ENCODE measurements at places on chromosomes 5 and 9. TPM values are rescaled to one million over a fixed set of nuclear protein-coding genes. Genes with fewer than 3 reads are reported as not detected.

Gene ZBTB34
- total RNA-seq: 6.0 TPM

Gene PPP3R2
- total RNA-seq: not detected

Gene FAM81B
- total RNA-seq: 6.8 TPM

Gene LTC4S
- total RNA-seq: 17.3 TPM

Gene GRM6
- not detected for total RNA-seq

Gene ALDH7A1
- total RNA-seq: 50.3 TPM

All from right cardiac atrium (tissue), 5 donors.